Stimulated activated CD4-positive, alpha-beta T cell treated with anti-CD3 and anti-CD28 coated beads, Interleukin-1b, Interleukin-23, amount 100 ng/mL, for 4 hours (primary cell): ENCODE measurements at places on chromosomes 7 and 10.

DNA sequence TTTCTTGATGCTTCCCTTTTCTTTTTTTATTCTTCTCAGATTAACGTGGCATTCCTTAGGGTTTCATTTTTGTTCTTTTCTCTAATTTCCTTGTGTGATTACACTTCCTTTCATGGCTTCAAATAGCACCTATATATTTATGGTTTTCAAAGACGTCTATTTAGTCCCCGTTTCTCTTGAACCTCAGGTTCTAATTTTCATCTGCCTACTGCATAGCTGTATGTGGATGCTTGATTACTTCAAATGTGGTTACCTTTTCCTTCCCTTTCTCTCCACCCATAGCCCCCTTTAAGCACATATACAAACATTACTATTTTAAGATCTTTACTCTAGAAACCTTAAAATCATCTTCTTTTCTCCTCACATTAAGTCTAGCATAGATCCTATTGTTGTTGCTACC, 2.4 kb downstream of the TPST1 start:
- DNase-seq: no peak

GRCh38 chr10:71623986-71624291, 95.6 kb downstream of the C10orf105 start:
- DNase-seq: no peak

- no peak for DNase-seq
Observed at GRCh38 chr10:29257106-29257783, 31.6 kb upstream of the LYZL1 start.

- no peak for DNase-seq
Observed at GRCh38 chr7:103048833-103049232, 25.8 kb downstream of the FBXL13 start.

DNA sequence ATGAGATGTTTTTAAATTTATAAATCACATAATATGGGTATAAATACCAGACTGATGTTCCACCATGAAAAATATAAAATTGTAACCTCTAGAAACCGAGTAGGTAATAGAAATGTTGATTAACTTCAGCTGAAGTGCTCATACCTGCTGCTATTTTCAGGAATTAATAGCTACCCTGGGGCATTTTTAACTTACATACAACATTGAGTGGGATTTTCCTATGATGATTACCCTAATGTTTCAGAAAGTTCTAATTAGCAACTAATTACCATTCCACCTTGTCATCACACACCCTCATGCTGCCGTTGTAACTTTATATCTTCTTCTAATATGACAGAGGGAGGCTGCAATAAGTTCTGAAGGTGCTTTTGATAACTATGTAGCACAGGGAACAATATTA, 53.5 kb upstream of the ARHGAP12 start:
- no peak for DNase-seq

DNA sequence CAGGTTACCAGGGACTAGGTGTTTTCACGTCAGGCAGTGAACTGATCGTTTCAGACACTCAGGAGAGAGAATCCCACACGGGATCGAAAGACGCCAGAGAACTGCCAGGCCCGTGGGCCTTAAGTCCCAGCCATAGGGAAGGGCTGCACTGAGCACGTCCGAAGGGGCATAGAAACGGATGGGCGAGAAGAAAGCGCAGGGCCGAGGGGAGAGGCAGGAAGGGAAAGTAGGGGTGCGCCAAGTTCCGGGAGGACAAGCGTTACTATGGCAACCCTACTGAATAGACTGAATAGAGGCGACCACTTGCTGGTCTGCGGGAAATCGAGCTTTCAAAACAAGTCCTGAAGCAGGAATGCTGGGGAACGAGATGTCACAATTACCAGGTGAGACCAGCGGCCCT, 421.3 kb upstream of the NUPR2 start:
- no peak for DNase-seq

DNA sequence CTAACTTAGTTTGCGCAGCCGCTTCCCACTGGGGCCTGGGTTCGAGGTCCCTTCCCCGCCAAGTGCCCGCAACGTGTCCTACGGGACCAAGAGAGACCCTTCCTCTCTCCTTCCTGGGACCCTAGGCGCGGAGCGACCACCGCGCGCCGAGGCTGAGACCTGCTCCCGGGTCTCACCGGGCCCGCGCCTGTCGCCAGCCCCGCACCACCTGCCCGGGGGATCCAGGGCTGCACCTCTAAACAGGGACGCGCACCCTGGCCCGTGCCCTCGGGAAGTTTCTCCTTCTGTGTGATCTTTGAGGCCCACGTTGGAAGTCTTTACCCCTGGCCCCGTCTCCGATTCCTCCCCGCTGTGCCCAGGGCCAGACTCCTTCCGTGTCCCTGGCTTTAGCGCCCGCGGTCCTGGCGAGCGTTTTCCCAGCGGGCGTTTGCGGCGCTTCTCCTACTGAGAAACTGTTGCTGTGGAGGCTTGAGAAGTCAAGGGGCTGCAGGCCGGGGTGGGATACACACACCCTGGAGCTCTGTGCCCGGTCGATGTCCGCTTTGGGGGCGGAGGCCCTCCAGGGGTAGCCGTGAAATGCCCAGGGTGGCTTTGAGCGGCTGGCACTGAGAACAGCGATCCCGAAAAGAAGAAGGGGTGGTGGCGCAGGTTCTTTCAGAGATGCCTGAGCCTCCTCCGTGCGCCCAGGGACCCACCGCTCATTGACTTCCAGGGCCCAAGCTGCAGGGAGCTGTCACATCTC, 575 bp downstream of the PLPP4 start:
- DNase-seq: no peak

DNA sequence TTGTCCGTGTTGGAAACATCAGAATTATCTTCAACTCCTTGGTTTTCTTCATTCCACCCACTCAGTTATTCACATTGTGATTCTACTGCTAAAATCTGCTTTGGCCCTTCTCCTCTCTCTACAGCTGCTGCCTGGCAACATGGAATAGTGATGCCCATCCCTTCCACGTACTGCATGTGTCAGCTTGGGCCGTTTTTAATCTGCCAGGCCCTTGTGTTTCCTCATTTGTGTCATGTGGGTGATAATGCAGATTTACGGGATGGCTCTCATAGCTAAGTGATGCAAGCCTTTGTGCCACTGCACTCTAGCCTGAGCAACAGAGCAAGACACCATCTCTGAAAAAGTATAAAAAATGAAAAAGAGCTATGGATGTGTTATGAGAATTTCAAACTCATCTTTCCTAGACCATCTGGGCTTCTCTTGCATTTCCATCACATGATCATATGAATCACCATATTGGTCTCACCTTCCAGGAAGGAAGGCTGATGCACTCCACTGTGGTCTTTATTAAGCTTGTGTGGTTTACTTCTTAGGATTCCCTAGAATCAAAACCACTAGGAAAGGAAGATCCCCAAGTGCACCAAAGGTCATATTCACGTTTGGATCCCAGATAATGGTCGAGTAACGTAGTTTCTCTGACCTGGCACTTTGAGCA, 20.6 kb upstream of the CELF2 start:
- no peak for DNase-seq

- DNase-seq: no peak
Observed at GRCh38 chr10:97311111-97311626, 7.9 kb upstream of the FRAT1 start.

- DNase-seq: no peak
Observed at GRCh38 chr10:63699785-63700613, 178.8 kb downstream of the REEP3 start.

GRCh38 chr7:117603627-117604026, 123.8 kb downstream of the CFTR start:
- DNase-seq: no peak

GRCh38 chr7:25256333-25256819, 28.1 kb upstream of the NPVF start:
- no peak for DNase-seq

GRCh38 chr7:128108641-128109423, 77.6 kb upstream of the LRRC4 start:
- no peak for DNase-seq

DNA sequence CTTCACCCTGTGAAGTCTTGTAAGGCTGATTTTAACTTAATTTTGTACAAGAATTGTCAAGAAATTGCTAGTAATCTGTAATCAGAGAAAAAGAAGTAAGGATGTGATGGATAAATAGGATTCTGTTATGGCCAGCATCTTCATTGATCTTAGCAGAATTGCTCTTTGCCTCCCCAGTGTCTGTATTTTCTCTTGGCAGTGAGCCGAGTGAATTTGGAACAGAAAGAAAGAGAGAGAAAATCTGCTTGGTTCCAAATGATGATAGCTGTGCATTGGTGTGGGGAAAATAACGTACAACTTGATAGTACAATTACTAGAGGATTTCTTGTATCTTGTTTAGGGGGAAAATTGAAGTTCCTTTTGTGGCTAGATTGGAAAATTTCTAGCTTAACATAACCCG, 34.6 kb downstream of the VTI1A start:
- no peak for DNase-seq

DNA sequence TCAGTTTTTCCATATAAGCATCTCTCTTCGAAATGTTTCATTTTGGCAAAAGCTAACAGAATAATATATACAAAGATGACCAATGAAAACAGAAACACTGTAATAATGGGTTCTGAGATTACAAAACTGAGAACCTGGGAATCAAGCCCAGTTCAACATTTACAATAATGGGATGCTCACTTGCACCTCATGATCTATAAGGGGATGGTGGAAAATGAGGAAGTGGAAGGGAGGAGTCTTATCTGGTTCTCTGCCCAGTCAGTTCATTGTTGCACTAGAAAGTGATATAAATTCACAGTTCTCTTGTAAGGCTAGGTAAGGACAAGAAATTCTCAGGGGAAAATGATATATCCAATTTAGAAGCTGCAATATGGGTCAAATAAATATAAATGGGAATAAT, 31.7 kb upstream of the RHOBTB1 start:
- no peak for DNase-seq

- no peak for DNase-seq
Observed at GRCh38 chr7:8149222-8149621, 112.7 kb downstream of the ICA1 start.

GRCh38 chr7:9691286-9691685, 1257.9 kb downstream of the NXPH1 start:
- DNase-seq: no peak

DNA sequence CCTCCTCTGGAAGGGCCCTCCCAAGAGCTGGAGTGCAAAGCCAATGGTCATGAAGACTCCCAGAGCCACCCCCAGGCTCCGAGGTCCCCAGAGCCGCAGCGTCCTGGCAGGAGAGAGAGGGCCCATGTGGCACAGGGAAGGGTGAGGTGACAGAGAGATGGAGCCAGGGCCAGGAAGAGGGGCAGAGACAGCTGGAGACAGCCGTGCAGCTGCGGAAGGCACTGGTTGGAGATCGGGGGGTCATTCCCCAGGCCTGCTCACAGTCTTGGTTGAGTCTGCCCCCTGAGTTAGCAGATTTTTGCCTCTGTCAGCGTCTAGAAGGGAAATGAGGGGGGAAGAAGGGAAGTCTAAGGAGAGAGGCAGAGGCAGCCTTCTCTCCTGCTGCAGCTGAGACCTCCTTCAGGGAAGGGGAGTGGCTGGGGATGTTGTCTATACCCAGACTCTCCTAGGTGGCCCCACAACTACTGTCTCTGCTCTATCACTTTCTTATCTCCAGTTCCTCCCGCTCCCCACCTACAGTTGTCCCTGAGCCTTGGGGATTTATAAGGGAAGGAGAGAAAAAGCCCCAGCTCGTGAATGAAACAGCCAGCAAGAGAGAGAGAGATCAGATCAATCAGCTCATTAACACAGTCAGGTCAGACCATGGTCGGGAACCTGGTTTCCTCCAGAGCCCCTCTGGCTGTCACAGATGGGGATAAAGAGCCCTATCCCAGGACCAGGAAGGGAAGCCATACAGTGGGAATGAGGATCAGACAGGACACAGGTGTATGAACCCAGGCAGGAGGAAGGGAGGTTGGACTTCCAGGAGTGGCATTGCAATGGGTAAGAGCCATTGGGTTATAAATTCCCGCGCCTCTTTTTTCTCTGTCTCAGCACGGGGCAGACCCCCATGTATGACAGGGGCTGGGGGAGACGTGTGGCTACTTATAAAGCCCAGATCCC, 1.2 kb downstream of the GAL3ST4 start:
- no peak for DNase-seq

DNA sequence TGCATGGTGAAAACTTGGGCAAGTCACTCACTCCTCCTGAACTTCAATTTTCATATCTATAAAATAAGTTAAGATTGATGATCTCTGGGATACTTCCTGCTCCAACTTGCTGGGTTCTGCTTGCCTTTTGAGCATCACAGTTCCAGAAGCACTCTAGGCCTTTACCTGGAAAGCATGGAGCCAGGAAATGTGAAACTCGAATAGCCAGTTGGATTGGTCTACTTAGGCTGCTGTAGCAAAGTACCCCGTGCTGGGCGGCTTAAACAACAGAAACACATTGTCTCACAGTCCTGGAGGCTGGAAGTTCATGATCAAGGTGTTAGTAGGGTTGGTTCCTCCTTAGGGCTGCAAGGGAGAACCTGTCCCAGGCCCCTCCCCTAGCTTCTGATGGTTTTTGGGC, 64.5 kb downstream of the NAMPT start:
- DNase-seq: no peak

GRCh38 chr7:23136216-23136615, 30.6 kb downstream of the KLHL7 start:
- no peak for DNase-seq

DNA sequence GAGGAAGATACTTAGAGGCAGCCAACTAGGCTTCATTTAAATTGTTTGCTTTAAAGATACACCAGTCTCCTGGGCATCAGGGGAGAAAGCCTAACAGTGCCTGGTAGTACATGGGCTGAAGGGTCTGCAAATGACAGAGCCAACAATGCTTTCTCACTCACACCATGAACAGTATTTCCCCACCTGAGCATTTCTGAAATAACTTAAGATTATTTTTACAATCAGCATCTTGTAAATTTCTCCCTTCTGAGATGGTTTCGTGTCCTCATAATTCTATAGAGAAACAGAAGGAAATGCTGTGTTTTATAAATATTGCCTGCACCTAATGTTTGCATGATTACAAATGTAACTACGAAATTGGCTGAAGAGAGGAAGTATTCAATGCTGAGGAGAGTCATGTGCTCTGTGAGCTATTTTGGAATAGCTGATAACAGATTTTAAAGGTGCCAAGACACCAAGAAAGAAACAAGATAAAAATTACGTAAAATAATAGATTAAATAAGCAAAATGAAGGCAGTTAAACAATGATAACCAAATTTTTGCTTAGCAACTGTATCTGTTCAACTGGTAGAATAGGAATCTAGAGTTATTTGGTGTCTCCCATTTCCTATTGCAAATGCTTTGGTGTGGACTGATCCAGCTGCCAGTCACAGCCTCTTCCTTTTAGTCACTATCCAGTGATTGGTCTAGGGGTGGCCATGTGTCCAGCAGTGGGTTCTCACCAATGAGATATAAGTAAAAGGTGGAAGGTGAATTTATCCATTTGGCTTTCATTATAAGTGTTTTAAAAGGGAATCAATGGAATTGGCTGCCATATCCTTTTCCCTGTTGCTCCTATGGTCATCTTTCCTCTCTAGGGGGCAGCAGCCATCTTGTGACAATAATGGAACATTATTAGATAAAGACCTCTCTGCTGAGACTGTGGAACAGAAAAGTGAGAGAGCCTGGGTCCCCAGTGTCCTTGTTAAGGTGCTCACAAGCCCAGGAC, 167.9 kb upstream of the SLC26A5 start:
- no peak for DNase-seq

GRCh38 chr7:50505553-50506210, 55.5 kb upstream of the FIGNL1 start:
- DNase-seq: no peak
